Cerebellum (tissue), 4 donors: ENCODE measurements at places on chromosomes 3 and 15. TPM values are rescaled to one million over a fixed set of nuclear protein-coding genes. Genes with fewer than 3 reads are reported as not detected.

- no peak for DNase-seq
Observed at GRCh38 chr15:49135342-49135857, 20.0 kb downstream of the COPS2 start.

- DNase-seq, result no peak
Observed at GRCh38 chr15:72382146-72382545, 6.3 kb upstream of the HEXA start.

DNA sequence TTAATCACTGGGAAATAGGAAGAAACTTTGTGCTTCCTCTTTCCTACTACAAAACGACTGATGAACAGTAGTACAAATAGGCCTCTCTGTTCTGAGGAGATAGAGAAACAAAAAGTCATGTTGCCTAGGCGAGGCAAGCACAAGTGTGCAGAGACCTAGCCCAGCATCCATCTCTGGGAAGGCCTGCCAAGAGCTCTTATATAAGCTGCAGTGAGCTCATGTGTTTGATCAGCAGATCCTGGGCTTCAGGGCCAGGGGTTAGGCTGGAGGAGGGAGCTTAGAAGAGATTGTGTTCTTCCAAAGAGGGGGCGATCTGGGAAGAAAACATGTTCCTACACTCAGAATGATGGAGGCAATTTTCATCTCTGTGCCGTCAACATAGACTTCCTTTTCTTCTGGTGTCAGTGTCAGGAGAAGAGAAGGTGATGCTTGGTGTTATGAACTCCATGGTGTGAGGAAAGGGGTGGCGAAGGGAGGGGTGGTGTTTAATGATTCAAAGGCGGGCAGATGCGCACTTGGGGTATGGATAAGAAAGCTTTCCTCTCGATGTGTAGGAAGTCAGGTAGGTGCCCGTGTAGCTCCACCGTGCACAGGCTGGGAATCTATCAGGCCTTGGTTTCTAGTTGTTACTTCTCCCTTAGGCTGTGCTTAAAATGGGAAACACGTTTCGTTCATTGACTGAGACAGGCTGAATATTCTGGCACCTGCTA lies 29.5 kb upstream of the ETV5 start:
- peak; percentile 57 for DNase-seq

GRCh38 chr3:75075158-75075557 lies 460.7 kb upstream of the CNTN3 start:
- DNase-seq, result no peak

DNA sequence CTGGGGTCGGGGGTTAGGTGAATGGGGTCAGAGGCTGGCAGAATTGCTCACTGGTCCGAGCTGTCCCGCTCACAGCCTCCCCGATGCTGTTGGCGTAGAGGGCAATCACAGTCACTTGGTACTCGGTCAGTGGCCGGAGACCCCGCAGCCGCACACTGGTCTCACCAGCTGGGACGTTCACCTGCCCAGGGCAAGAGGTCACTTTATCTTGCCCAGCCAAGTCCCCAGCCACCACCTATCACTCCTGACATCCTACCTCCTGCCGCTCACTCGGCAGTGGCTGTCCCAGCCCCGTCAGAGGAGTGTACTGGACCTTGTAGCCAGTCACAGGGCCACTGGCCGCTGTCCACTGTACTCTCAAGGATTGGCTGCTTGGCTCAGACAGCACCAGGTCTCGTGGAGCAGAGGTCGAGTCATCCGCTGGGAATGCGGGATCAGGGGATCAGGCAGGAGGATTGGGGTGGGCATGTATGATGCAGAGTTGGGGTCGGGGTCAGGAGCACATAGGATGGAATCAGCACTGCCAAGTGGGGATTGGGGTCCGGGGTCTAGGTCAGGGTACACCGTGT lies 2.5 kb downstream of the COL7A1 start:
- no peak for DNase-seq

DNA sequence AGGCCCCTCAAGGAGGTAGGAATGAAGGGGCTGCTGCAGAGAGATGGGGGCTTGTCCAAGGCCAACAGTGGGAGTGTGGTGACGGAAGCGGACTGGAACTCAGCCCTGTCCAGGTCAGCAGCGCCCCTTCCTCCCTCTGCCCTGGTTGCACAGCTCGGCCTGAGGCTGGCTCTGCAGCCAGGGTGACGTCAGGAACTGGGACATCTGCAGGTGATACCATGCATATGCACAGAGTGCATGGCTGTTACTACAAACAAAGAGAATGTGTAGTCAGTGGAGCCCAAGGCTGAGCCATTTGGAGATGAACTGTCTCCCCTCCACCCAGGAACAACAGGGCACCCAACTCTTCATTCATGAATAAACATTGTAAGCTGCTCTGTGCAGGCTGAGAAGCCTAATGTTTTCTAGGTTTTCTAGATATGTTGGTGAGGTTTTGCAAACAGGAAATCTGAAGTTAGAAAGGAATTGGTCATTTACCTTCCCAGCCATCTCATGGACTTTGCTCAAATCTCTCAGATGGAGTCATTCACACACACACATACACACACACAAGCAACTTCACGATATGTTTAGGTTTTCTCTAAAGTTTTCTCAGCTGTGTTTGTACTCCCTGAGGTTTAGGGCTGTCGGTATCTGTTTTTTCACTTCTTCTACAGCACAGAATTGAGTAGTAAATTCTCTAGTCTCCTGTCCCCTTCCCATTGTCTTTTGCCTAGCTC lies 117.2 kb downstream of the TLE3 start:
- no peak for DNase-seq

GRCh38 chr3:196087906-196088305 lies 6.0 kb upstream of the TFRC start:
- no peak for DNase-seq

DNA sequence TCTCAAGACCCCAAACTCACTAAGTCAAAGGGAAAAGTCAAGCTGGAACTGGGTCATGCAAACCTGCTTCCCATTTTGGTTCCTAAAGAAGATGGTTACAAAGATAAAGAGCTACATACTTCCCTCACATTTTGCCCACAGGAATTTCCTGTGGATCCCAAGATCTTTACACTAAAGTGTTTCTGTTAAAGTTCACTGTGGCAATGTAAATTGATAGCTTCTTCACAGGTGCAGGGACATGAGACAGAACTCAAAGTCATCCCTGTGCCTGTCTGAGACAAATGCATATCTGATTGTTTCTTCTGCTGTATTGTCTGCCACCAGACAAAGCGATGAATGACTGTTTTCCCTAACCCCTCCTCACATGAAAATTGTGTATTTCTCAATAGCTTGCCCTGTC lies 567.8 kb downstream of the ZIC1 start:
- no peak for DNase-seq

DNA sequence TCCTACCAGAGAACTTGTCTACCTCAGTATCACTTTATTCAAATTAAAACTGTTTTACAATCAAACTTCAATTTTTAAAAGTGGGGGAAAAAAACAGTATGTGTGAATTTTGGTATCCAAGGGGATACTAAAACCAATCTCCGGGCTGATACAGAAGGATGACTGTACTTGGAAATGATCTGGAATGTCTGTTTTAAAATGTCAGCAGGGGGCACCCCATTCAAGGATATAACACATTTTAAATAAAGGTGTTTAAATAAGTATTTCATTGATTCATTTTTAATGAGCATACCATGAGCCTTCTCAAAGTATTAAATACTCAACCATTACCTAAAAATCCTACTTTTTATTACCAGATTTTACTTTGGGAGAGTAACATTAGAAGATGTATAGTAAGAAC lies 67.9 kb downstream of the ULK4 start:
- DNase-seq, result peak; percentile 33

- no peak for DNase-seq
Observed at GRCh38 chr3:177946497-177946896, 589.7 kb upstream of the KCNMB2 start.

GRCh38 chr3:45106874-45107273 lies 39.3 kb downstream of the CDCP1 start:
- DNase-seq, result no peak

DNA sequence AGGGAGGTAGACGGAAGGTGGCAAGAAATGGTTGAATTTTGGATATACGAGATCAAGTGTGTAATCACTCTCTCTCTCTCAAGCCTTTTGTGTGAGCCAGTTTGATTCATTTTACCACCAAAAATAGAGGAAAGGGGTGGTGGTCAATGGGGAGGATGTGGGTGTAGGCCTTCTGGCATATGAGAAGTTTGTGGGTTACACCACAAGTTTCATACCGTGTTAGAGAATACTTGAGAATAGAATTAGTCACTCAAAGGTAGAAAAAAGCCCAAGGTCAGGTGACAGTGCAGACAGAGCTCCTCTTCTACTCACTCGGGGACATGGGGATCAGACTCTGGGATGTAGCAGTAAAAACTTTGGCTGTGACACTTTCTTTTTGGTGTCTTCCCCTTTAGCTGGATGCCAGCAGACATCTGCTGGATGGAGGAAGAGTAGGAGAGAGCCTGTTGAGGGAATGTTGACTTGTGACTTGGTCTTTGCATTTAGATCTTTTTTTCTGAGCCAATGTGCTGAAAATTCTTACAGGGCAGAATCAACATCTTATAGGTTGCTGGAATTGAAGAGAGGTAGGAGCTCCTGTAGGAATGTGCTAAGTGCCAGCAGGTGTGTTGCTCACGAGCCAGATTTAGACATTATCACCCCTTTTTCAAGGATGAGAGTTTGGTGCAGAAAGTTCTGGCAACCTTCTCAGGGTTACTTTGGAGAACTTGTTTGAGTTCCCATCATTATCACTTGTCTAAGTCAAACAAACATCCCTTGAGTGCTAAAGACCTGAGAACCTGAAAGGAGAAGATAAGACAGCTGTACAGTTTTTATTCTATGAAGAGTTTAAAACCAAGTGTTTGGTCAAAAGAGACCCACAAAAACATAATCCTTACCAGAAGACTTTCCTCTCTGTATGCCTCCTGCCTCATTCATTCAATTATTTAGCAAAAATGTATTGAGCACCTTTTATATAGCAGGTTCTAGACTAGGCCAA lies 43.9 kb upstream of the RYK start:
- DNase-seq, result no peak

DNA sequence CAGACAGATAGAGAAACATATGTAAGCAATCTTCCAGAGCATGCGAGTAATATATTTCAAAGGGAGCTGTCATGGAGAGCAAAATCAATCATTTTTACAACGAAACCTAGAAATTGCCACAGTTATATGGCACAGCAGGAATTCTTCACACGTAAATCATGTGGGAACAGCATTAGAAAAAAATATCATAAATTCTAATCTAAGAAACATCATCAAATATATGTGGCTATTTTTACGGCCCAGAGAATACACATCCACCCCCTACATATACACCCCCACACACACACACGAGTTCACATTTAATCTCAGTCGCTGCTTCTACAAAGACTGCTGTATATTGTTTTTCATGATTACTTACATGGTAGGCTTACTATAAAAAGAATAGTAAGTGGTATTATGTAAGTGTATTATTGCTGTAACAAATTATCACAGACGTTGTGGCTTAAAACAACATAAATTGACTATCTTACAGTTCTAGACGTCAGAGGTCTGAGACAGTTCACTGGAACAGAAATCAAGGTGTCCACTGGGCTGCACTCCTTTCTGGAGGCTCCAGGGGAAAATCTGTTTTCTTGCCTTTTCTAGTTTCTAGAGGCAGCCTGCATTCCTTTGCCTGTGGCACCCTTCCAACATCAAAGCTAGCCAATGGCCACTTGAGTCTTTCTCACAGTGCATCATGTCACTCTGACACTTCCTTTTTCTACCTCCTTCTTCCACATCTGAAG lies 363.3 kb downstream of the ULK4 start:
- no peak for DNase-seq

DNA sequence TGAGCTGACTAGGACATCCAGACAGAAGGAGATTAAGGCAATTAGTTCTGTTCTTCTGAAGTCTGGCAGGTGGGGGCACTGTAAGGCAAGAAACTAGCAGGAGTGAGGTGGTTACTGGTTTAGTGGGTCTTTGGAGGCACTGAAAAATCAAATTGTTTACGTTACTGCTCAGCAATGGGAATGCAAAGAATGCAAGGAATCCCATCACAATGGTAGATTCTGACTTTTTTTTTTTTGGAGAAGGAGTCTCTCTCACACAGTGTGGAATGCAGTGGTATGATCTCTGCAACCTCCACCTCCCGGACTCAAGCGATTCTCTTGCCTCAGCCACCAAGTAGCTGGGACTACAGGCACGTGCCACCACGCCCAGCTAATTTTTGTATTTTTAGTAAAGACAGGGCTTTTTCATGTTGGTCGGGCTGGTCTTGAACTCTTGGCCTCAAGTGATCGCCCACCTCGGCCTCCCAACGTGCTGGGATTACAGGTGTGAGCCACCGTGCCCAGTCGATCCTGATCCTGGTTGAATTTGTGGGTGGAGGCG lies 16.4 kb downstream of the FAM107A start:
- DNase-seq, result no peak

DNA sequence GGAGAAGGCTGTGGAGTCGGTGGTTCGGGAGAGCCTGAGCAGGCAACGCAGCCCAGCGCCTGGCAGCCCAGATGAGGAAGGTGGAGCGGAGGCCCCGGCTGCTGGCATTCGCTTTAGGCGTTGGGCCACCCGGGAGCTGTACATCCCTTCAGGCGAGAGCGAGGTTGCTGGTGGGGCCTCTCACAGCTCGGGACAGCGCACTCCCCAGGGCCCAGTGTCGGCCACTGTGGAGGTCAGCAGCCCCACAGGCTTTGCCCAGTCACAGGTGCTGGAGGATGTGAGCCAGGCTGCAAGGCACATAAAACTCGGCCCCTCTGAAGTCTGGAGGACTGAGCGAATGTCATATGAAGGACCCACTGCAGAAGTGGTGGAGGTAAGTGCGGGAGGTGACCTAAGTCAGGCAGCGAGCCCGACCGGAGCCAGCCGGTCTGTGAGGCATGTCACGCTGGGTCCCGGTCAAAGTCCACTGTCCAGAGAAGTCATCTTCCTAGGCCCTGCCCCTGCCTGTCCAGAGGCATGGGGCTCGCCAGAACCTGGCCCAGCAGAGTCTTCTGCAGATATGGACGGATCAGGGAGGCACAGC lies 26.7 kb downstream of the SYNM start:
- DNase-seq, result no peak

DNA sequence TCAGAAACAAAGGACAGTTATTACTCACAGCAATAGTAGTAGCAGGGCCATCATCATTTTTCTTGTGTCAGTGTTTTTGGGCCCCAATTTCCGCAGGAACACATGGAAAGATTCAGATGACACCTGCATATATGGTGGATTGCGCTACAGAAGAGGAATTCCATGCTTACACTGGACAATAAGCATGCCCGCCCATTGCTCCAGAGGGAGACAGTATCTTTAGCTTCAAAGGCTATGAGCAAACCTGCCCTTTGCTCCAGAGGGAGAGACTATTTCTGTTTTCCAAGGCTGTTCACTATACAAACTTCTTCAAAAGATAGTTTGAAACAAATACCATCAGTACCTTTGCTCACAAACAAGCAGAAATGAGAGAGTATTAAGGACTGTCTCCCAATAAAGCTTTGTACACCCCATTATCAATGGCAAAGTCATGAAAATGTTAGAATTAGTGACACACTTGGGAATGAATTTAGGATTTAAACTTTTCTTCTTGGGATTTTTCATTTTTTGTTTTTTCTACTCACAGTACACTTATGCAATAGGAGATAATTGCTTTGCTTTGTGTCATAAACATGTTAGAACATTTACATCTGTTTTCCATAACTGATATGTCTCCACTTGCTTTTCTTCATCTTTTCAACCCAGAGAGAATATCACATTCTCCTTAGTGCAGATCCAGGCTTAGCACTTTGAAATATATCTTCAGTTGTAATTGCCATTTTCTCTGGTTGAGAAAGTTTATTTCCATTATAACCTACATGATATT lies 564.5 kb upstream of the ZNF717 start:
- DNase-seq, result no peak

The ALDH1A2 gene
- total RNA-seq, result 8.9 TPM

The ZDHHC19 gene
- total RNA-seq, result not detected

The THPO gene
- total RNA-seq, result 0.36 TPM

The SCN11A gene
- 0.64 TPM for total RNA-seq

The GNB4 gene
- total RNA-seq, result 58.7 TPM

The PLSCR5 gene
- total RNA-seq, result not detected

The PSTPIP1 gene
- 0.27 TPM for total RNA-seq

The ERC2 gene
- total RNA-seq, result 64.3 TPM

The CHL1 gene
- total RNA-seq, result 490 TPM

The ANKRD34C gene
- 2.4 TPM for total RNA-seq
